ENCODE measurements at places on chromosomes 3 and 15.

DNA sequence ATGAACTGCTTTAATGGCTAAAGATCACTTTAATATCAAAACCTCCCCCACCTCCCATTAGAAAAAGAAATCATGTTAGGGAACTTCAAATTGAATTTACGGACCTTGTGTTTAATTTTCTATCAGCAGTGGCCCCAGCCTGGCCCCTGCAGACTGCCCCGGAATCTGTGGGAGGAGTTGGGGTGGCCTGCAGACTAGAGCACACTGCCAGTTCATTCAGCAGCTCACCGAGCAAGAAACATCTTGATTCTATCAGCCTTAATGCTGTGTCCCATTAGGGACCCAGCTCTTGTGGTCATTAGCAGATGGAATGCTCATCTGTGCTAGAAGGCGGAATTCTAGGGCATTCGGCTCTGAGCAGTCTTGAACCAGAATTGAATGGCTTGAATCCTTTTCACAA is 54.2 kb downstream of the FLNB start:
- no peak for DNase-seq

DNA sequence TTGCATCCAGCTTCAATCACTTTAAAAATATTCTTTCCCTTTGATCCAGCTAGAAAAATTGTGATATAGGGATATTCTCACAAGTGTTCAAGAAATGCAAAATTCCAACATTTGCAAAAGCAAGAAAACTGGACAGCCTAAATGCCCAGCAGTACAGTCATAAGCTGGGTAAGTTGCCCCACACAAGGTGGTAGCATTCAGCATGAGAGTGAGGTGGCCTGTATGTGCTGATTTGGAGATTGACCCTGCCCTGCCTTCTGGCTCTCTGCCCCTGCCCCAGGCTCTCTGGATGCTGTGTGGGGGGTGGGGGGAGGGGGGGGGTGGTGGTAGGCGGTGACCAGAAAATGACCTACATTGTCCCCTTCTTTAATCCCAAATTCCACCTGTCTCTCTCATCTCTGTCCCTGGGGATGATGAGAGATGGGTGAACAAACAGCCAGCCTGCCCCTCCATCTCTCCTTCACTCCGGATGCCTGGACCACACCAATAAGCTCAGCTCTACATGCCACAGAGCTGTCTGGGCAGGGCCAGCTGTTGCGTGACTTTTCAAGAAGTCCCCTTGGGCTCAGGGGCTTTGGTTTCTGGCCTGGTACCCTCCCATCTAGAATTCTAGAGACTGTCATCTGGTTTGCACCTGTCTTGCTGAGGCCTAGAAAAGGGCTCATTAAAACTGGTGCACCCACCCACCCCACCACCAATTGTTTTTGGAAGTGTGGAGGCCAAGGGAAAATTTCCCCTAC is 42.2 kb downstream of the SLC28A1 start:
- no peak for DNase-seq

GRCh38 chr3:44309500-44309899 is 29.1 kb upstream of the TCAIM start:
- no peak for DNase-seq

GRCh38 chr3:179949412-179949811 is 87.3 kb downstream of the PEX5L start:
- DNase-seq: no peak

DNA sequence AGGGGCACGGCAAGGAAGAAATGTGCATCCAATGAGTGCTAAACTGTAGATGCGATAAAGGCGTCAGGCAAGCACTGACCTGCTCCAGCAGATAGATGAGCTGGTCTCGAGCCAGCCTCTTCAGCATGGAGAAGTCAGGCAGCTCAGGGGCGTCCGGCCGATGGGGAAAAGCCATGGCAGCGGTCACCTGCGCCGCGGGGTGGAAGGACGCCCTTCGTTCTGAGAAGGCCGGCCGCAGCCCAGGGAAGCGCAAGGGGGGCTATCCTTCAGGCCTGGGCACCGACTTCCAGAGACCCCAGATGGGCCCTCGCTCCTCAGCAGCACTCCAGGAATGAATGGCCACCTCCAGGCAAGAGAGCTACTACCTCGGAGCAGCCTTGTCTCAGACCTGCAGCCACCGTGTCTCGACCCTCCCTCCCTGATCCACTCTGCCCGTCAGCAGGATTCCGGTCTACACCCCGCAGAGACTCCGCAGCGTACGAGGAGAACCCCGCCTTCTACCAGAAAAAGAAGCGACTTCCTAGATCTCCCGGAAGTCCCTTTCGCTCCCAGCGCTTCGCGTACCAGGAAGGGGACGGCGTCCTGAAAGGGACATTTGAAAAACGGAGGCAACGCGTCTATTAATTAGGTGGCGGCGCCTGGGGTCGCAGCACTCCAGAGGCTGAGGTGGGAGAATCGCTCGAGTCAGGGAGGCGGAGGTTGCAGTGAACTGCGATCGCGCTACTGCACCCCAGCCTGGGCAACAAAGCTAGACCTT is at the start of gene VPS33B:
VPS33B (minus strand) TSS at position 520 of the 757 bp plus-strand sequence; CDS start at position 175, 345 bp downstream.
- peak; percentile 37 for DNase-seq

DNA sequence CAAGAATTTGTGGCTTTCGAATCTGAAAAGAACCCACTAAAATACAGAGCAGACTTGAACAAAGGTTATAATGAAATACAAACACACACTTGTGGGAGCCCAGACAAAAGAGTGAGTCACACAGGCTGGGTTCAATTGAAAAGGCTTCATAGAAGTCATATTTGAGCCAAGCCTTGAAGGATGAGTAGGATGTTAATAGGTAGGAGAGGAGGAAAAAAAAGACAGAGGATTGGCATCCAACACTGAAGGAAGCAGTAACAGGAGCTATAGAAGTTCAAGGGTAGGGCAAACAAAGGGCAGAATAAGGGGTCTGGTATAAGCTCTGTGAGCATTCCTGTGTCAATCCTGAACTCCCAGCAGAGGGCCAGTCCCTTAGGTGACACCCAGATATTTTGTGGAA is 325.4 kb downstream of the FOXP1 start:
- peak; percentile 80 for DNase-seq

DNA sequence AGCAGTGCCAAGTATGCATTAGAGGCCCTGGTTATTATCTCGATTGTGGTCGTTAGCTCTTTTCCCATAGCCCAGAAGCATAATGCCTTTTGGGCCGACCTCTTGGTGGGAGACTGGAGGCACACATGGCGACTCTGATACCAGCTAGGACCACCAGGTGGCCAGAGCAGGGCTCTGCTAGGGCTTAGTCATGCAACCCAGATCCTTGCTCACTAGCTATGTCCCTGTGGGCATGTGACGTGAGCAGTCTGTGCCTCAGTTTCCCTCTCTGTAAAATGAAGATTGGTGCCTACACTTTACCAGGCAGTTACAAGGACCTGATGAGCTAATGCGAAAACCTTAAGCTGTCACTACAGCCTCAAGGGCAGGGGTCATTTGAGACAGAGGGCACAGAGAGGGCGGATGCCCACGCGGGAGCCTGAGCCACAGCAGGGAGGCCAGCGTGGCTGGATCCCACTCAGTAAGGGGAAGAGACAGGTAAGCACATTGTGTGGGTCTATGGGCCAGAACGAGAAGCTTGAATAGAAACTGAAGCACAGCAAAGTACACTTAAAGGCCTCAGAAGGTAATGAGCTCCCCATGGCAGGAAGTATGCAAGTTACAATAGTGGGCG is 8.8 kb downstream of the KLF15 start:
- no peak for DNase-seq

GRCh38 chr3:59334585-59334984 is 284.8 kb upstream of the CFAP20DC start:
- no peak for DNase-seq

DNA sequence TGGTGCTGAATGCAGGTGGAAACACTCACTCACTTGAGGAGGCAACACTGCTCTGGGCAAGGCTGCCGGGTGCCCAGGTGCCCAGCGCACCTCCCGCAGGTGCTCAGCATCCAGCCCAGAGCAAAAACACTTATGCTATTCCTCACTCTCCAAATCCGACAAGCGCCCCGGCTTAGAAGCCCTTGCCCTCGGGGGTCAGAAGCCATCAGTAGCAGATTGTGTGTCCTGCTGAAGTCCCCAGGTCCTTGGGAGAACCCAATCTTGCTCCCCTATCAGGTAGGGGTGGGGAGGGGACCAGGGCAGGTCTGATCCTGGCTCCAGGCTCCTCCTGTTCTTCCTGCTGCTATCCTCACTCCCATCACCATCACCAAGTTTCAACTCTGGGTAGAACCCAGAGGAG is 46.7 kb downstream of the TLE3 start:
- DNase-seq: no peak

GRCh38 chr3:62241279-62241678 is 132.1 kb downstream of the FEZF2 start:
- no peak for DNase-seq

- no peak for DNase-seq
Measured at GRCh38 chr3:155596615-155597014, 148.3 kb downstream of the PLCH1 start.

GRCh38 chr3:146160321-146160963 is 542 bp downstream of the PLOD2 start:
- no peak for DNase-seq

DNA sequence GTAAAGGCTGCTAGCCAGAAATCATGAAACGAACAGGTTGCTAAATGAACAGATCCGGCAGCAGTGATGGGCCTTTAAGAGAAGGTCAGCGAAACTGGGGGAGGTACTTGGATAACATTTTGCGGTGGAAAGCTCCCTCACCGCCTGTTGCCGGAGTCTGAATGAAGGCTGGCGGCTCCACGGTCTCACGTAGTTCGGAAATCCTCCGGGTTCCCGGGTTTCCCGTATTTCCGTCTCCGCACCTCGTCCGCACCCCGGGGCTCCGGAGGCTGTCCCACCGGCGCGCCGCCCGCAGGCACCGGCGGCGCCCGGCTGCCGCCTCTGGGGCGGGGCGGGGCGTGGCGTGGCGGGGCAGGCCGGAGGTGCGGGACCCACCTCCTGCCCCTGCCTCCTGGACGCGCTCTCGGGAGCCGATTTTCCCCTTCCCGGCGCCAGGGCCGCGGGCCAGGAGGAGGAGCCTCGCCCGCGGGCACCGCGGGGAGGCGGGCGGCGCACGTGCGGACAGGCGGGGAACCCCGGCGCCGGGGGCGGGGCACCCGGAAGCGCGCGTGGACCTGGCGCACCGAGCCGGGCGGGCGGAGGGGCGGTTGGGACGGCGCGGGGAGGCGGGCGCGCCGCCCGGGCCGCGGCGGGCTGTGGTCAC is at the start of gene ZDHHC23:
ZDHHC23 (plus strand) TSS at position 642 of the 643 bp plus-strand sequence. CDS start 790 bp downstream, outside the sequence.
- DNase-seq: no peak

DNA sequence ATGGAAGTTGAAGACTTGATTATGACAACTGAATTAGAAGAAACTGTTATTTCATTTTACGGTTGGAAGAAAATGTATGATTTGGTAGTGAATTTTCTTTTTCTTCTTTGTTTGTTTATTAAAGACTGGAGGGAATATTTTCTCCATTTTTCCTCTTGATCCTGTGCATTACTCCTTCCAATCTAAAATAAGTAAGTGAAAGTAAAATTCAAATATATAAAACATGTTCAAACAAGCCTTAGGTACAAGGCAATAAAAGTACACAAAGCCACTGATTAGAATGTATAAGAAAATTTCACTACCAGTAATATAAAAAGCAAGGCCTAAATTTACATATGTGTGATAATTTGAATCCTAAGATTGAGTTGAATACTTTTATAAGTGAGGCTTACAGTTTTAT is 181.2 kb upstream of the MME start:
- no peak for DNase-seq

GRCh38 chr15:59420986-59421618 is 16.9 kb upstream of the FAM81A start:
- no peak for DNase-seq

DNA sequence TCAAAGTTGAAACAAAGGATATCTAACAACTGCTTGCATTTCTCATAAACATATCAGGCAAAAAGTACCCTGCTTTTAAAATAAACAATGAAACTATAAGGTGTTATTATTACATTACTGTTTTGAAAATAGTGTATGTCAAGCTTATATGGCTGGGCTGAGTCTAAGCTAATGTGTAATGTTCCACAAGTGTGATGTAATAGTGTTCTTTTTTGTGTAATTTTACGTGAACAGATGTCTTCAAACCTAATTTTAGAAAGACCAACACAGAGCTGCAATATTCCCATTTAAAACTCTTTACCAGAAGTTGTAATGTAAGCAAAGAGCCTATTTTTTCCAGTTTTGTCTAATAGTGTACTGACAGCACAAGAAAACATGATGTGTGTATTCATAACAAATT is 34.0 kb downstream of the MINDY2 start:
- DNase-seq: no peak

- no peak for DNase-seq
Measured at GRCh38 chr3:98110550-98110908, 20.0 kb upstream of the OR5H1 start.

- DNase-seq: peak; percentile 39
Measured at GRCh38 chr3:8658306-8659212, 14.0 kb upstream of the SSUH2 start.

GRCh38 chr3:23288286-23288685 is 85.2 kb downstream of the UBE2E2 start:
- no peak for DNase-seq

GRCh38 chr3:118960876-118961450 is 73.7 kb downstream of the IGSF11 start:
- DNase-seq: no peak

GRCh38 chr15:90362936-90363212 is 10.8 kb downstream of the ZNF774 start:
- DNase-seq: no peak

DNA sequence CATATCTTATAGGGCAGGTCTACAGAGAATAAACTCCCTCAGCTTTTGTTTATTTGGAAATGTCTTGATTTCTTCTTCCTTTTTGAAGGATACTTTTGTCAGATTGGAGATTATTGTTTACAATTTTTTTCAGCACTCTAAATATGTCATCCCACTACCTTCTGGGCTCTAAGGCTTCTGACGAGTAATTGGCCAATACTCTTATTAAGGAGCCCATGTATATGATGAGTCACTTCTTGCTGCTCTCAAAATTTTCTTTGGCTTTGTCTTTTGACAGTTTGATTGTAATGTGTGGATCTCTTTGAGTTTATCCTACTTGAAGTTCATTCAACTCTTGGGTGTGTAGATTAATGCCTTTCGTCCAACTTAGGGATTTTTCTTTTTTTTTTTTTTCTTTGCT is 28.9 kb upstream of the CD200R1L start:
- DNase-seq: no peak
